Effector CD4-positive, alpha-beta T cell (primary cell): ENCODE measurements at places on chromosomes 12 and 14.

DNA sequence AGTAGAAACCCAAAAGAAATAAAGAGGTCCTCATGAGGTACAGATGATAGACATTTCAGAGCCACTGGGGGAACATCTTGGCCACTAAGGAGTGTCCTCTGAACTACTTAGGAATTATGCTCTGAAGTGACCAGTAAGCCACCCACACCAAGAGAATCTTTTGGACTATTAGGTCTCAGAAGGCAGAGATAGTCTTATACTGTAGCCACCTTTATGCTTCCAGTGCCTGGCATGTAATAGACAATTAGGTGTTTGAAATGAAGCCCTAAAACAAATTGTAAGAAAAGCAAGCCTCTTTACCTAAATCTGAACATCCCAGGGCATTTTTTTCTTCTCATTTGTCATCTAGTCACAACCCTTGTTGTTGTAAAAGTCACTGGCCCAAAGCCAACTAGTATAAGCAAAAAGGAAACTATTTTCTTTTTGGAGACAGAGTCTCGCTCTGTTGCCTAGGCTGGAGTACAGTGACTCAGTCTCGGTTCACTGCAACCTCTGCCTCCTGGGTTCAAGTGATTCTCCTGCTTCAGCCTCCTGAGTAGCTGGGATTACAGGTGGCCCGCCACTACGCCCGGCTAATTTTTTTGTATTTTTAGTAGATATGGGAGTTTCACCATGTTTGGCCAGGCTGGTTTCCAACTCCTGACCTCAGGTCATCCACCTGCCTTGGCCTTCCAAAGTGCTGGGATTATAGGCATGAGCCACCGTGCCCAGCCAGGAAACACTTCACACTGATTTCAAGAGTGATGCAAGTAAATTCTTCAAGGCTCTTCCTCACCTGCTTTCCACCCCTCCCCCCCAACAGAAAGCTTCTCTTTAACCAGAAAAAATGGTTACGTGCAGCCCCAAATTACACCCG, 11.1 kb downstream of the PLEKHA5 start:
- DNase-seq, result no peak

DNA sequence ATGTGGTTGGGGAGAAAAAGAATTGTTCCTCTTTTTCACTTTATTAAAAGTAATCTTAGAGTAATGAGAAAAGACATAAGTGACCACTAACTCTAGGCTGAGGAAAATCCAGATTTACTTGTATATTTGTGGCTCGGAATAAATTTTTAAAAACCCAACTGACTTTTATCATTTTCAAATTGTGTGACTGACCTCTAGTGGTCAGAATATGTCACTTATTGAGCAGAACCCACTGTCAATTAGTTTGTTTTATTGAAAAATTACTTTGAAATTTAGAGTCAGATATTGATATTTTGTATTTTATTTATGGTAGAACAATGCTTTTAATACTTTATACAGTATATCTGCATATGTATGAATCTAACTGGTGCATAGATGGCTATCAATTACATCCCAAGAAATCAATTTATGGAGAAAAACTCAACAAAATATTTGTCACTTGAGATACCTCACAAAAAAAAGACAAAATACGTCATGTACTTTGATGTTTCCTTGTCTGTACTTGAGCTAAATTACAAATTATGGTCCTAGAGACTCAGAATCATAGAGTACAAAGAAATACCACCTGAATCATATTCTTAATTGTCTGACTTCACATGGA, 229.4 kb downstream of the CNTN1 start:
- no peak for DNase-seq

- DNase-seq, result no peak
Measured at GRCh38 chr12:75577812-75578211, 66.4 kb upstream of the KRR1 start.

GRCh38 chr14:61026526-61026925, 45.5 kb downstream of the SLC38A6 start:
- no peak for DNase-seq

DNA sequence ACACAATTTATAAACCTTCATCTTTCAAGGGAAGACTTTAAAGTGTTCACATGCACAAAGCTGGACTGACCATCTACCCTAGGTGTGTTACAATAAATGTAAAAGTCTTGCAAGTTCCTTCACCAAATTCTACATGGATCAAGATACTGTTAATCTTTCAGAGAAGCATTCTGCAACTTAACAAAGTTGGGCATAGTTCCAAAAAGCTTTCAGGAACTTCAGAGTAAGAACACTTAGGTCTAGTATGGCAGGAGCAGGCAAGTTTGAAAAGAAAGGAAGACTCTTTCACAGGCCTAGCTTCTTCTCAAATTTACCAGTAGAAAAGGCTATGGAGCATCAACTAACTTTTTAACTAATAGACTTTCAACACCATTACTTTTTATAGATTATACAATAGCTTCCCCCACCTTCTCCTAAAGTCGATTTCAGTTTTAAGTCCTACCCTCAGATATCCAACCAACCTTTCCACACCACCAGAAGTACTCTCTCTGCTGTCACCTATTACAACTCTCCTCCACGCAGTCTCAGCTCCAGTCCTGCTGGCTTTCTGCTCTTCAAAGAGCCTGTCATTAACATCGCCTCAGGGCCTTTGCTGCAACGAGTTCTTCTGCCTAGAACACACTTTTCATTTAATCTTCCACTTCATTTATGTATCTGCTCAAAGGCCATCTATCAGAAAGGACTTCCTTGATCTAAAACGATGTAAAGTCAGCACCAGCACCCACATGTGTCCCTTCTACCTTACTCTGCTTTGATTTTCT, 333.9 kb downstream of the CEP128 start:
- DNase-seq, result no peak

GRCh38 chr12:59845293-59845692, 249.5 kb downstream of the SLC16A7 start:
- DNase-seq, result no peak

GRCh38 chr12:54997929-54998522, 13.5 kb upstream of the TESPA1 start:
- DNase-seq, result no peak

DNA sequence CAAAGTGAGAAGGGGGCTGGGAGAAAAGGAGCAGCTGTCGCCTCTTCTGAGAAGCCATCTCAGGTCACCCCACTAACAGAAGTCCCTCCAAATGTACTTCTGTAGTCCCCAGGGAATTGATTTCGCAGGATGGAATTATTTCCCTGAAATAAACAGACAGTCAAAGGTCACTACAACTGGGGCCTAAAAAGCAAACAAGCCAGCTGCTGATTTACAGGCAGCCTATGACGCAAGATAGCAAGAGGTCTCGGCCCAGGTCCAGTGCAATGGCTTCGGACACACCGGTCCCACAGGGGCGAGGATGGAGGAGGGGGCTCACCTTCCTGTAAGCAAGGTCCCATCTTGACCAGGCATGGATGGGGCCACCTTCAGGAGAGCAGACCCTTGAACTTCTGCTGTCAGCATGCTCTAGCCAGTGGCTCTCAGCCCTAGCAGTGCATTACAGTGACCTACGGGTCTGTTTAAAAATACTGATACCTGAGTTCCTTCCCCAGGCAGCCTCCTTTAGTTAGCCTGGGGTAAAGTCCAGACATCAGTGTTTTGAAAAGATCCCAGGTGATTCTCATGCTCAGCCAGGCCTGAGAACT, 18.1 kb downstream of the NUAK1 start:
- no peak for DNase-seq

DNA sequence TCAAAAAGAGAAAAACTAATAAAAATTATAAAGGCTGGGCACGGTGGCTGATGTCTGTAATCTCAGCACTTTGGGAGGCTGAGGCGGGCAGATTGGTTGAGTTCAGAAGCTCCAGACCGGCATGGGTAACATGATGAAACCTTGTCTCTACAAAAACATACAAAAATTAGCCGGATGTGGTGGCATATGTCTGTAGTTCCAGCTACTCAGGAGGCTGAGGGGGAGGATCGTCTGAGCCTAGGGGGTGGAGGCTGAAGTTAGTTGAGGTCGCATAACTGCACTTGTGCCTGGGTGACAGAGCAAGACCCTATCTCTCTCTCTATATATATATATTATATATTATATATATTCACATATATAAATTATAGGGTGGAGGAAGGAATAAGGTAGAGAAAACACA, 32.5 kb upstream of the ANO2 start:
- DNase-seq, result no peak

DNA sequence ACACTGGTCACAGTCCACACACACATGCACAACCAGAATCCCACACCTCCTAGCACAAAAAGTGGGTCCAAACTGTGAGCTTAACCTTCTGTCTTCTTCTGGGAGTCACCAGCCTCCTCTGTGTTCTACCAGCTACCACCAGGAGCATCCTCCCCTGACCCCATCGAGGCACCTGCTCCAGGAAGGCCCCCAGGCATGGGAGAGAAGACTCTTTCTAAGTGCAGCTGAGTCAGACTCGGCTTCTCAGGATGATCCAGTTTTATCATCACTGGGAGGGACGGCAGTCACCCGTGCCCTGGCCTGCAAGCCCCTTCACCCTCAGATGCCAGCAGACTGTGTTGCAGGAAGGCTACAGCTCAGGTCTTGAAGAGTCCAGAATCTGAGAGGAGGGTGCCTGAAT, 7.9 kb upstream of the ENDOU start:
- no peak for DNase-seq
